ENCODE measurements at places on chromosomes 5 and 9.

DNA sequence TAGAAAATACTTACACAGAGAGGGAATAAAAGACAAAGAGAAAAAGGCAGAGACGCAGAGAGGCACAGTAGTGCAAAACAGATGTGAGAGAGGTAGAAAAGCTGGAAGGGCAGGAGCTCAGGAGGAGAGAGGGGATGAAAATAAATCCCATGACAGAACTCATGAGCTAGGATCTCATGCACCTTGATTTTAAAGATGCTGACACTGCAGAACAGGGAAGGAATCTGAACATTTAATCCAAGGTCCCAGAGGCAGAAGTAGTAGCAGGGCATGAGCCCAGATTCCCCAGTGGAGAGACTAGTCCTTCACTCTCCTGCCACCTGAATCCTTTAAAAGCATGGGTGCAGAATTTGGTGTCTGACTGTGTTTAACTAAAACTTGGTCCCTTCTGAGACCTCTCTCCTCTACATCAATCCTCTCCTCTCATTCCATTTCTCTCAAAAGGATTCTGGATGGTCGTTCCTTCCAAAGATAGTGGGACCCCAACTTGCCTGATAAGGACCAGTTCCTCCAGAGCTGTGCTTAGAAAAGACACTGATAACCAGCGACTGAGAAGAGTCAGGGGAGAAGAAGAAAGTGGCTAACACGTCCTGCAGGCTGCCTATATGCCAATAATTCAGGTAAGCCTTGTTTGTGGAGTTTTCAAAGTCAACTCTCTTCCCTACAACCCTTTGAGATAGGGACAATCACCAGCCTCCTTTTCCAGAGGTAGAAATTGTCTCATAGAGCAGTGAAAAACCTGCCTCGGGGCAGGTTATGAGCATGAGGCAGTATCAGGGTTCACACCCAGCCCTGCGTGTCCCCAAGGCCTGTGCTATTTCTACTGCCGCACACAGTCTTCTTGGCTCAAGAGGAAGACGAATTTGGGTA, 203.2 kb upstream of the TRIM32 start:
- H3K4me1 ChIP-seq = peaks cover 10% of the 10 kb centered on the region
- no peaks in the 10 kb centered on the region for H3K36me3 ChIP-seq
- H3K4me3 ChIP-seq = no peak overlapping the region
- DNase-seq = no peak
- no peaks in the 10 kb centered on the region for H3K27me3 ChIP-seq

DNA sequence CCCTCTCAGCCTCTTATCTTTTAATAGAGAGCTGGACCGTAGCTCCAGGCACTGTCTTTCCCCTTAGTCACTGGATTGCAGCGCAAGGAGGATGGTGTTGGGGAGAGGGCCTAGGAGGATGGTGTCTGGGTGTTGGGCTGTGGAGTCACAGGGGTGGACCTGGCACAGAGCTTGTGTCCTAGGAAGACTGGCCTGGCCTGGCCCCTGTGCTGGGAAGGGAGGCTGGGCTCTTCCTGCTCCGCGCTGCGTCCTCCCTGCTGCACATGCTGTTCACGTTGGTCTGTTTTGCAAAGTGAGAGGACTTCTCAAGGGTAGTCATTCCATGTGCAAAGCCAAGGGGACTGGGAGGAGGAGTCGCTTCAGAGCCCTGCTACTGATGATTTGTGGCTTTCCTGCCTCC, 123.9 kb downstream of the EHMT1 start:
- no peak overlapping the region for H3K27ac ChIP-seq
- DNase-seq = no peak
- H3K36me3 ChIP-seq = peaks cover 19% of the 10 kb centered on the region
- H3K4me3 ChIP-seq = no peak overlapping the region

- H3K27ac ChIP-seq = no peak overlapping the region
- peaks cover 8% of the 10 kb centered on the region for H3K36me3 ChIP-seq
Observed at GRCh38 chr5:100577506-100577905, 42.3 kb downstream of the FAM174A start.

DNA sequence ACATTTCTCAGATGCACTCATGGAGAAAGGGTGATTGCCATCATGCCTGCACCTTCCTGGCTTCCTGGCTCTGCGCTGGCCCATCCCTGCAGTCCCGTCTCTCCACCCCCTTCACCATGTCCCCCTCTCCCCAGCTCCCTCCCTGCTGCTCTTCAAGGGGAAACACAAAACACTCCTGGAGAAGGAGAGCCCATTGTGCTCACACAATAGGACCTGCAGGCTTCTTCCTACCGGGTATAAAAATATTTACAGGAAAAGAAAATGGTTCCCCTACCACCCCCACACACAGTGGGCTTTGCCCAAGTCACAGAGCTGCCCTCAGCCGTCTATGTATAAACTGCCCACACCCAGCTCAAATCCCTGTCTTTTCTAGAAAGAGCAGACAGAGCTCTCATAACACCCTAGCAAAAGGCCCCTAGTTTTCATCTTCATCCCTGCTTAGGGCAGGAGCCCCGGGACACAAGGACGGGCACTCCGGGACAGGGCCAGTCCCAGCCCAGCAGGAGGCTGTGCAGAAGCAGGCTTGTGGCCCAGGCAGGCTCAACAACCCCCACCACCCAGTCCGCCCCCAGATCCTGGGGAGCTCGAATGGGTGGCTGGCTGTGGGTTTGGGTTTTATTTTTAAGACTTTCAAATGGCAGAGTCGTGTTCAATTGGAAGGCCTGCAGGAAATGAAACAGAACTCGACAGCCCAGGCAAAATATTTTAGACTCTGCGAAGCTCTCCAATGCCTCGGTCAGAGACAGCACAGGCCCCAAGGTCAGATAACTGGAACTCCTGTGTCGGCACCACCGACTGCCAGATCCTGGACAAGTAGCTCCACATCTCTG, 77.3 kb downstream of the LRSAM1 start:
- peaks cover 63% of the 10 kb centered on the region for H3K36me3 ChIP-seq
- peaks cover 70% of the 10 kb centered on the region for H3K4me1 ChIP-seq
- no peak overlapping the region for H3K4me3 ChIP-seq
- peaks cover 14% of the 10 kb centered on the region for H3K27me3 ChIP-seq
- no peak for DNase-seq

GRCh38 chr5:159936686-159937329, 20.5 kb downstream of the ADRA1B start:
- H3K27me3 ChIP-seq = peaks cover 27% of the 10 kb centered on the region
- no peaks in the 10 kb centered on the region for H3K4me1 ChIP-seq
- H3K4me3 ChIP-seq = no peak overlapping the region
- no peaks in the 10 kb centered on the region for H3K36me3 ChIP-seq
- no peak overlapping the region for H3K27ac ChIP-seq
- no peak for DNase-seq

GRCh38 chr5:60101573-60101972, 208.0 kb upstream of the PDE4D start:
- DNase-seq = no peak
- no peak overlapping the region for H3K4me3 ChIP-seq
- no peaks in the 10 kb centered on the region for H3K27me3 ChIP-seq
- H3K4me1 ChIP-seq = no peaks in the 10 kb centered on the region

DNA sequence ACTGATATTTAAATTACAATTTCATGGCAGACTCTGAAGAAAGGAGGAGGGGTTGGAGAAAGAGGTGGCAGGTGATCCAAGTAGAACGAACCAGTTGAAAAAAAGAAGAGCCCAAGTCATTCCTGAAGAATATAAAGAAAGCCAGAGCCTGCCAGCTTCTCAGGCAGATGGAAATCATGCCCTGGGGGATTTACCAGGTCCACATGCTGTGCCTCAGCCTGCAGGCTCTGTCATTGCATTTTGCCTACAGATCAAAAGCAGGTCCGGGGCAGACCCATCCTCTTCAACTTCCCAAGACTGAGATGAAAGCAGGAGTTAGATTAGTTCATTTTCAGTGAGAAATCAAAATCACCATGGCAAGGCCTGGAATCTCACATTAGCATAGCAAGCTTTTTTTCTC, 48.5 kb downstream of the GDNF start:
- peaks cover 77% of the 10 kb centered on the region for H3K4me1 ChIP-seq
- peaks cover 33% of the 10 kb centered on the region for H3K36me3 ChIP-seq
- no peak overlapping the region for H3K4me3 ChIP-seq
- peak overlapping the region; percentile 40 for H3K27ac ChIP-seq
- no peaks in the 10 kb centered on the region for H3K27me3 ChIP-seq

DNA sequence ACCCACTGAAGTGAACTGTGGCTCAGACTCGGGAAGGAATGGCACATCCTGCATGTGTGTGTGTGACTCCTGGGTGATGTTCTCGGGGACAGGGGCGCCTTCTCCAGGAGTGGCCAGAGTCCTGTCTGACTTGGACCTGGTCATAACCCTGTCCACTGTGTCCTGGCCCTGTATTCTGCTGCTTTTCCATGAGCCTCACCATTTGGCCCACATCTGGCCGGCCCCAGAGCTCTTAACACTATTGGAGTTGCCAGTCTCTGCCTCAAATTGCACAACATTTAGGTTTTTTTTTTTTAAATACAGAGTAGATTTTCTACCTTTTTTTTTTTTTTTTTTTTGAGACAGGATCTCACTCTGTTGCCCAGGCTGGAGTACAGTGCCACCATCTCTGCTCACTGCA, 278.3 kb upstream of the TUT7 start:
- no peak overlapping the region for H3K4me3 ChIP-seq
- no peak for DNase-seq
- no peak overlapping the region for H3K27ac ChIP-seq
- peaks cover 16% of the 10 kb centered on the region for H3K27me3 ChIP-seq

GRCh38 chr9:121598965-121599871, 52.2 kb upstream of the DAB2IP start:
- H3K4me1 ChIP-seq = peaks cover 35% of the 10 kb centered on the region
- DNase-seq = no peak
- H3K27ac ChIP-seq = no peak overlapping the region
- peaks cover 37% of the 10 kb centered on the region for H3K27me3 ChIP-seq
- H3K36me3 ChIP-seq = no peaks in the 10 kb centered on the region

- H3K4me1 ChIP-seq = peaks cover 12% of the 10 kb centered on the region
- no peaks in the 10 kb centered on the region for H3K36me3 ChIP-seq
- DNase-seq = no peak
- H3K27me3 ChIP-seq = peaks cover 18% of the 10 kb centered on the region
- no peak overlapping the region for H3K27ac ChIP-seq
Observed at GRCh38 chr9:89608641-89609335, 4.0 kb downstream of the GADD45G start.

GRCh38 chr9:116587919-116588318, 99.2 kb upstream of the TRIM32 start:
- DNase-seq = no peak
- peaks cover 19% of the 10 kb centered on the region for H3K36me3 ChIP-seq
- peaks cover 20% of the 10 kb centered on the region for H3K4me1 ChIP-seq
- H3K27me3 ChIP-seq = no peaks in the 10 kb centered on the region
- no peak overlapping the region for H3K4me3 ChIP-seq
- H3K27ac ChIP-seq = no peak overlapping the region

- peaks cover 10% of the 10 kb centered on the region for H3K36me3 ChIP-seq
- H3K4me1 ChIP-seq = peaks cover 38% of the 10 kb centered on the region
- H3K27me3 ChIP-seq = peaks cover 3% of the 10 kb centered on the region
- DNase-seq = no peak
- peak overlapping the region; percentile 66 for H3K27ac ChIP-seq
- H3K4me3 ChIP-seq = peak overlapping the region; percentile 90
Observed at GRCh38 chr9:6413365-6414246, 607 bp downstream of the UHRF2 start.

DNA sequence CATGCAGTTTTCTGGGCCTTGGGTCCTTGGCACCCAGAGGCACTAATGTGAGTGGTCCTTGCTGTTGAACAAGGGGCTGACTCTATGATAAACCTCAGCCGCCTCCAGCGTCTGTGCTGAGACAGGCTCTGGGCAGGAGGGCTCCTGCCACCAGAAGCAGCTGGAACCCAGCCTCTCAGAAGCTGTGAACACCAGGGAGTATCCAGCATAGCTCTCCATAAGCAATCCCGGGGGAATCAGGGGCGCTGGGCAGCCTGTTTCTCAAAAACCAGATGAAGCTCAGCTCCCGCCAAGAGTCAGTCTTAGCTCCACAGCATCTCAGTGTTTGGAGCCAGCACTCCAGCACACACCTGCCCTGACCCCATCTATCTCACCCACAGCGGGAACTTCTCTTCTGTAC, 170.2 kb downstream of the HSPA4 start:
- peaks cover 38% of the 10 kb centered on the region for H3K27me3 ChIP-seq
- no peak for DNase-seq
- no peak overlapping the region for H3K27ac ChIP-seq
- H3K36me3 ChIP-seq = no peaks in the 10 kb centered on the region
- no peak overlapping the region for H3K4me3 ChIP-seq
